ENCODE measurements at places on chromosomes 1 and 21.

DNA sequence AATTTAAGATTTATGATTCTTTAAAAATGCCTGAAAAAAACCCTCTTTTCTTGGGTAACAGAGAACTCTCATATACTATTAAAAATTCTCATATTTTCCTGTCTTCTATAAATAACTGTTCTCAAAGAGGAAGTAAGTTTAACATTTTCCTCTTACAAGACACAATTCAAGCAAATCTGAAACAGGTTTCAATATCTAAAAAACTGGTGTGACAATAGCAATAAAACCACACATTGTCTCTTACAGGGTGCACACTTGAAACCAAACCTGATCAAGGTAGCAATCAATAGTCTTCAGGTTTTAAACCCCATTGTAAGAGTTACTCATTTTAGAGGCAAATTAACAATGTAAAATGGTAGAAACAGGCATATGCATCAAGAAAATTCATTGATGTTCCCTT lies 28.0 kb downstream of the FUBP1 start:
- no peak for DNase-seq

GRCh38 chr21:23111070-23111600 lies 2112.9 kb downstream of the NCAM2 start:
- no peak for DNase-seq

DNA sequence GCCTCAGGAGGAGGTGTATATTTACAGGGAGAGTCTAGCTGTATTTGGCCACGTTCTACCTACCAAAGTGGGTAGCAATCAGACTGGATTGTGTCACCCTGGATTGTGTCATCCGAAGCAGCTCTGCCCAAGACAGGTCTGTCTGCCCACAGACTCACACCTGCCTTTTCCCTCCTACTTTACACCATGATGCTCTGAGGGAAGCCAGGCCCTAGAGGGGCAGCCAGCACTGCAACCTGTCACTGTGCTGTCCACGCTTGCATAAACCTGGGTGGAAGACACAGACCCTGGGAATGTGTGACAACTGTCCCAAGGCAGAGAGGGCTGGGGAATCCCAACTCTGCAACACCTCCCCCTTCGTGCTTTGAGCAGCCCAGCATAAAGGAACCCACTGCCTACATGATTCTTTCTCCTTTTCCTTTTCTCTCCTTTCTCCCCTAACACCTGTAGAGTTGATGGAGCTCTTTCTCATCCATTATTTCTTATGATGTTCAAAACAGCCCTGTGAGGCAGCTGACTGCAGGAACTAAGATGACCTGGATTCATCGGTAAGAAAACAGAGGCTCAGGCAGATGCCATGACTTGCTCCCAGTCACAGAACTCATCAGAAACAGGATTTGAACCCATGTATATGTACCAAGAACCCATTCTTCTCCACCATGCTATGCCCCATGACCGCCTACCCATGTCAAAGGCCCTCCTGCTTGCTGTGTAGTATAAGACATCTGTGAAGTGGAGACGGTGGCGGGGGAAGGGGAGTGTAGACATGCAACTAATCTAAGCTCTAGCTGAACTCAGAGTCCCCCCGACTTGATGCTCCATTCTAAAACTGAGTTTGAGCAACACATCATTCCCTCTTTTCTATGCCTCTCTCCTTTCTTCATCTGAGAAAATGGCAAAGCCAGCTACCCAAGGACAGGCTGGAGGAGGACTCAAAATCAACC lies 55.9 kb downstream of the ITPKB start:
- no peak for DNase-seq

DNA sequence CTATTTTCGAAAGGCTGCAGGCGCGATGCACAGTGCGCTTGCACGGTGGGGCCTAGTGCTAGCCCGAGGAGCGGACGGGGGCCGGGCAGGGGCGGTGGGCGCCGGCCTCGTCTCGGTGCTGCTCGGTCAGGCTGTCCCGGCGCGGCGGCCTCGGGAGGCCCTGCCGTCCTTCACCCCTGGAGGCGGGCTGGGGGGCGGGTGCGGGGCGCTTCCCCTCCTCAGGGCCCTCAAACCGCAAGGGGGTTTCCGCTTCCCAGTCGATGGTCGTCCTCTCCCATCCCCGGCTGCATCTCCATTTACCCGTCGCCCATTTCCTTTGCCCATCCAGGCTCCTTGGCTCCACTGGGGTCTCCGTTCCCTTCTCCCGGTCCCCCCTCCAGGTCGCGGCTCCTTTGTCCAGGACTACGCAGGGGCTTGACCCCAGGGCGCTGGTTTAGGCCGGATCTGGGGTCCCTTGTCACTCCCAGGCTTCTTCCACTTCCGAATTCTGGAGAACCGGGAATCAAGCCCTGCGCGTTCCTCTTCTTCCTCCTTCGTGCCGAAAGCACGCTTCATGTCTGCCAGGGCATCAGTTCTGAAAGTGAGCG lies 196.3 kb upstream of the LMO4 start:
- DNase-seq: no peak

DNA sequence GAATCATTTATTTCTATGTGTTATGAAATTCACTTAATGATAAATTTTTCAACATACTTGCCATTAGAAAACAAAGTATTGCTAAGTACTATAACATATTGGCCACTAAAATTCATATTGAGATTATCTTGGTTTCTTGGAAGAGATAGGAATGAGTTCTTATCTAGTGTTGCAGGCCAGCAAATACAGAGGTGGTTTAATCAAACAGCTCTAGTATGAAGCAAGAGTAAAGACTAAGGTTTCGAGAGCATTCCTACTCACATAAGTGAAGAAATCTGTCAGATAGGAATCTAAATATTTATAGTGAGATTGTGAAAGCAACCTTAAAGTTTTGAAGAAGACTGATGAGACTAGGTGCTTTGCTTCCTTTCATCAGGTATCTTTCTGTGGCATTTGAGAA lies 37.9 kb upstream of the FOXE3 start:
- DNase-seq: no peak

GRCh38 chr1:16625497-16626408 lies 12.4 kb upstream of the NBPF1 start:
- DNase-seq: no peak

- DNase-seq: peak; percentile 93
These were observed 94.7 kb downstream of the PPIAL4G start for GRCh38 chr1:148388260-148389026.

DNA sequence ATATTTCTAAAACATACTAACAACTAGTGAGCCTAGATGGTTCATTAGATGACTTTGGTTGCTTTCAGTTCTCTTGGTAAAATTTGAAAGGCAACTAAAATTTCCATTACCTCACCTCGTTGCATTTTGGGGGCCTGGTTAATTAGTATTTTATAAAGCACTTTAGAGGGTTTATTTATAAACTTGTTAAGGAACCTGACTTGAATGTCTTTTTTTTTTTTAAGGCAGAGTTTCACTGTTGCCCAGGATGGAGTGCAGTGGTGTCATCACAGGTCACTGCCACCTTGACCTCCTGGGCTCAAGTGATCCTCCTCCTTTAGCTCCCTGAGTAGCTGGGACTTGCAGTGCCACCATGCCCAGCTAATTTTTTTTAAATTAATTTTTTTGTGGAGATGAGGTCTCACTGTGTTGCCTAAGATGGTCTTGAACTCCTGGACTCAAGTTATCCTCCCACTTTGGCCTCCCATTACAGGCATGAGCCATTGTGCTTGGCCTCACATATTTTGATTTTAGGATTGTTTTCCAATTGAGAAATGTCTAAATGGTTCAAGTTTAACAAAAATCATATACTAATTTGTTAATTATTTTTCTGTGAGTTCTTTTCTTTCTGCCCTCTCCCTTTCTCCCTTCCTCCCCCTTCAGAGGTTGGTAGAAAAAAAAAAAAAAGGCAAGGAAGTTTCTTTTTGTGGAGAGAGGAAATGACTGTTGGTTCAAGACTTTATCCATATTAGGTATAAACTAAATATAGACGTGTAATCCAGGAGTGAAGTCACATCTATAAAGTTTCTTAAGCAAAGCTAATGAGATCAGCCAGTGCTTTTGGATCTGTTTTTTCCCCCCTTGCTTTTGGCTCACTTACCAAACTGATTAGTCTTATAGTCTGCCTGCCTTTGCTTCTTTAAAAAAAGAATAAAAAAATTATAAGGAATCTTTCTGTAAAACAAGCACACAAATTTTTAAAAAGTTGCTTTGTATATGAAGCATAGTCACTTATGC lies 24.7 kb downstream of the CLIC4 start:
- DNase-seq: peak; percentile 77

DNA sequence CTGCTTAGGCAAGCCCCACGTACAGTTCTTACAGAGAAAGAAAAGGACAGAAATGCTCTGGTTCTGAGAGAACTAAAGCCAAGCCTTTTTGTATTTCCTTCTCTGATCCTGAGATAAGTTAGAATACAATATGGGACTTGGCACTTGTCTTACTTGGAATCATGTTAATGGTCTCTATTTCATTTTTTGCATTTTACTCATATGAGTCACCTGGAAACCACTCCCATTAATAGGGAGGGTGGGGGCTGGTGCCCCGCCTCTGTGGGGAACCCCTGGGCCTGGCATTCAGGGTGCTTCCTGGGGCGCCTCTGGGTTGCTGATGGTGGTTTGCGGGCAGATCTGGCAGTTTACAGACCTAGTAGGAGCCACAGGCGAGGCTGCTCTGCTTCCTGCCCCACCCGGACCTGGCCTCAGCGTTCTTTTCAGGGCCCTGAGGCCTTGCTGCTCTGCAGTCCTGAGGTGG lies 26.7 kb downstream of the TSPAN2 start:
- DNase-seq: no peak

- DNase-seq: no peak
These were observed 29.5 kb downstream of the KCNA3 start for GRCh38 chr1:110645211-110645610.

DNA sequence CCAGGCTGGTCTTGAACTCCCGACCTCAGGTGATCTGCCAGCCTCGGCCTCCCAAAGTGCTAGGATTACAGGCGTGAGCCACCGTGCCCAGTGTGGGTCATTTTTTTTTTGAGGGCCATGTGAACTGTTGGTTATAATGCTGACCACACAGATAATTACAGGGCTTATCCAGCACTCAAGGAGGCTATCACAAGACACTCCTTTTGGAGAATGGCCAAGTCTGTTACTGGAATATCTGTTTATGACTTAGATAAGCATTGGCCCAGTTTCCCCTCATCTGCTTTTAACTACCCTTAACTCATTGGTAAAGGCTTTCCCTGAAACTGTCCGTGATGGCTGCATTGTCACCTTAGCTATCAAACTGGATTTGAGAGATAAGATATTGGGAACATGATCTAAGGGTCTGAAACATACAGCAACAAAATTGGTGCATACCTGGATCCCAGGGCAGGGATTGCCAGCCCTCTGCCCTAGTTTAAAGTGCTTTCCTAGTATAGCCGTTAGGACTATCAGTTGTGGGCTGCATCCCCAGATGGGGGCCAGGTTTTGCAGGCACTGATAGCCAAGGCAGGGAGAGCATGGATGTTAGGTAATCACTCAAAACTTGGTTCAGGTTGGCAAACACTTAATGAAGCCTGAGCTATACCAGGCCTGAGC lies 15.6 kb downstream of the SZT2 start:
- DNase-seq: no peak

DNA sequence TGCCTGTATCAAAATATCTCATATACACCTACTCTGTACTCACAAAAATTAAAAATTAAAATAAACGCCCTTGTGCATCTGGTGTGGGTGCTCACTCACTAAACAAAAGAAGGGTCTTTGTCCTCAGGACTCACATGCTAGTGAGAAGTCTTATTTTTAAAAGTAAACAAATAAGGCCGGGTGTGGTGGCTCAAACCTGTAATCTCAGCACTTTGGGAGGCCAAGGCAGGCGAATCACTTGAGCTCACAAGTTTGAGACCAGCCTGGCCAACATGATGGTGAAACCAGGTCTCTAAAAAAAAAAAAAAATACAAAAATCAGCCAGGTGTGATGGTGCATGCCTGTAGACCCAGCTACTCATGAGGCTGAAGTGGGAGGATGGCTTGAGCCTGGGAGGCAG lies 51.5 kb downstream of the BCAR3 start:
- DNase-seq: no peak

DNA sequence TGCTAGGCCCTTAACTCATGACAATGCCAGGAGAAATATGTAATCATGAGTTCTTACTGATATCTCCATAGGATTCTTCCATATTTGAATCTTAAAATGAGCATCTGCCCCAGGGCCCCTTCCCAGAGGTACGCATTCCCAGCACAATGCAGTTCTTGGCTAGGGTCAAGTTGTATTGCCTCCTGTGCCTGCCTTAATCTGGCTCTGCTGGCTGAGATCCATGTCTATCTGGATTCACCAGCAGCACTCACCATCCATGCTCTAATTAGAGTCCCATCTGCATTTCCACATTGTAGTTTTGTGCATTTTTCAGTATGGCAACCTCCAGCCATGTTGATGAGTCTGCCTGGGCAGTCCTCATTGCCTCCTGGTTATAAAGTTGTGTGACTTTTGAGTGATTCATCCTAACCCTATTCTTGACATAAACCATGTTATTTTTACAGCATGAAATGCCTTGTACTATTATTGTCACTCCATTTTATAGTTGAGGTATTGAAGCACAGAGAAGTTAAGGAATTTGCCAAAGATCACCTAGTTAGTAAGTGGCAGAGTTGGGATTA lies 55.9 kb downstream of the CAMSAP2 start:
- no peak for DNase-seq

DNA sequence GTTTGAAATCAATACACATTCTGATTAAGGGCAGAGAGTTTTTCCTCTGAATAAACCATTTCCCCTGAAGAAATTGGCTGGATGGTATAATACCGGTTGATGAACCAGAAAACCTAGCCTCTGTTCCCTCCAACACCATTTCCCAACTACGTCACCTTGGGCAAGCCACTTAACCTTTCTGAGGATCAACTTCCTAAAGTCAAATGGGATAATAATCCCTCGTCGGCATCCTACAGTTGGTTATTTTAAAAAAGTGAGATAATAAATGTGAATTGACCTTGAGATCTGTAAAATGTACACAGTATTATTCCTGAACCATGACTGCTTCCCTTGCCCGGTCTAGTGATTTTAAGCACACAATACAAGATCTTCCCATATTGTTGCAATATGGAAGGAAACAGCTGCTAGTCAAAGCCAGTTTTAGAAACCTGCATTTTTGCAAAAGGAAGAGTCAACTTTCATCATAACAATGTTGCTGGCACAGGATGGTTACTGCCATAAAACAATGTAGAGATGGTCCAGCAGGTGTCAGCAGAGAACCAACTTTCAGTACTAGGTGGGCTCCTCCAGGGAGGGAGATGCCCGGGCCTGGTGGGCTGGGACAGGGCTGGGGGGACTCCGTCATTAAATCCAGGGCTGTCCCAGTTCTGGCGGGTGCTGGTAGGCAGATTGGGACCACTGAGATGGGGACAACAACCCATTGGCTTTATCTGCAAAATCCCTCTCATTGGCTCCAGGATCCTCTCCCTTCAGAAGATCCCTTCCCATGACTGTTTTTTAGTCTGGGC lies 5.2 kb upstream of the HLX start:
- DNase-seq: peak; percentile 67

Measured in AG20443 (cell line).